Osteocyte (in vitro differentiated cells): ENCODE measurements at places on chromosomes 1 and 21.

- no peak overlapping the region for H3K4me3 ChIP-seq
- peak; percentile 77 for DNase-seq
- H3K27ac ChIP-seq = no peak overlapping the region
Measured at GRCh38 chr1:5905436-5905835, 86.8 kb downstream of the NPHP4 start.

DNA sequence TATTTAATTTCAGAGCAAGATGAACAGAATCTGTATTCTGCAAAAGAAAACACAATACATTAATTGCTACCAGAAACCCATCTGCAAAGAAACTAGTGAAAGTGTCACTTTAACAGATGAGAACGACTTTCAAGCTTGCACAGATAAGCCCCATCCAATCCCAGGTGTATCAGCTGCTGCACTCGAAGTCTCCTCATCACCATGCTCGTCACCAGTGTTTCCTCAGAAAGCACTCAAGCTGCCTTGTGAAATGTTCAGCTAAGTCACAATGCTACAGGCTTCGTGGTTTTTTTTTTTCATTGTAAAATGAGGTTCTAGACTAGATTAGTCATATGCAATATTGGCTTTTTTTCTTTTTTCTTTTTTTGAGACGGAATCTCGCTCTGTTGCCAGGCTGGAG is 3.3 kb upstream of the TOMM20 start:
- no peak overlapping the region for H3K4me3 ChIP-seq
- no peaks in the 10 kb centered on the region for H3K27me3 ChIP-seq
- peaks cover 17% of the 10 kb centered on the region for H3K4me1 ChIP-seq
- peaks cover 35% of the 10 kb centered on the region for H3K36me3 ChIP-seq

DNA sequence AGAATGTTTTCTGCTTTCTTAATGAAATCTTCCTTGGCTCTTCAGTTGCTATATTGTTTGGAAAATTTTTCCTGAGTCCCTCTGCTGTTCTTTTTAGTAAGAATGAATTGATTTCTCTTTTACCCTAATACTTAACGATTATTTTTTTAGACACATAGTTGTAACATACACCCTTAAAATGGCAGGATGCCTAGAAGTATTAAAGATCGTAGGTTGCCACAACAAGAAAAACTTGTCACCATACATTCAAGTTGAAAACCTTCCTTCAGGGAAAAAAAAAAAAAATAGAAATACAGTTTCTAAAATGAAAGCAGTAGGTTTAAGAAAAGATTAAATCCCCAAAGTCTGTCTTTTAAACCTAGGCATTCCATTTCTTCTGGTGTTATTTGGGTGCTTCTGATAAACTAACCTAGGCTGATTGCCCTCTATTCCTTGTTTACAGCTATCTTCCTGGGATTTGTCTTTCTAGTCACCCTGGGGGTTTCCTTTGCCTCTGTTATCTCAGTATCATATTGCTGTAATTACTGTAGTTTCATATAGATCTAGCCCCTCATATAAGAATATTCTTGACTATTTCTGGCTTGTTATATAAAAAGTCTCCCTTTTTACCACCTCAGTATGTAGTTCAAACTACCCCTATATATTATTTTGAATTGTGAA is 16.8 kb downstream of the SUCO start:
- H3K4me1 ChIP-seq = peaks cover 20% of the 10 kb centered on the region
- DNase-seq = no peak
- no peaks in the 10 kb centered on the region for H3K36me3 ChIP-seq
- H3K4me3 ChIP-seq = no peak overlapping the region
- H3K27me3 ChIP-seq = no peaks in the 10 kb centered on the region

DNA sequence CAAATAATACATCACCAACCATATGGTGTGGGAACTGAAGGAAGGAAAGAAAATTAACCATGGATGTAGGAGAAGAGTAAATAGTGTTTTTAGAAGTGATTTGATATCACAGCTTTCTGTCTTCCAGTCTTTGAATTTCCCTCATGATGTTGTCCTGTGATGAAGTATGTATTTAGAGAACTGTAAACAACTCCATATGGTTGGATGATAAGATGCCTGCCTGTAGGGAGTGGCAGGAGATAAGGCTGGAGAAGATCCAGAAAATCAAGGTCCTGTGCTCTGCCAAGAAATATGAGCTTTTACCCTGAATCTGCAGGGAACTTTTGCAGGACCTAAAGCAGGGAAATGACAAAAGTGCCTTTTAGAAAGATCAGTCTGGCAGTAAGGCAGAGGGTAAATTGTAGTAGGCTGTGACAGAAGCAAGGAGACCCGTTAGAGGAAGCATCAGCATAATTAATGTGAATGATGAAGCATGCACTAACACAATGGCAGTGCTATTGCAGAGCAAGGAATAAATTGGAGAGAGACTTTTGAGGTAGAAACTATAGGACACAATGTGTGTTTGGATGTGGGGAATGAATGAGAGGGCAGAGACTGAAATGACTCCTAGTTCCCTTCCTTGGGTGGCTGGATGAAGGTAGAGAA is 21.9 kb downstream of the CEPT1 start:
- no peaks in the 10 kb centered on the region for H3K4me1 ChIP-seq
- DNase-seq = no peak
- H3K27me3 ChIP-seq = no peaks in the 10 kb centered on the region

DNA sequence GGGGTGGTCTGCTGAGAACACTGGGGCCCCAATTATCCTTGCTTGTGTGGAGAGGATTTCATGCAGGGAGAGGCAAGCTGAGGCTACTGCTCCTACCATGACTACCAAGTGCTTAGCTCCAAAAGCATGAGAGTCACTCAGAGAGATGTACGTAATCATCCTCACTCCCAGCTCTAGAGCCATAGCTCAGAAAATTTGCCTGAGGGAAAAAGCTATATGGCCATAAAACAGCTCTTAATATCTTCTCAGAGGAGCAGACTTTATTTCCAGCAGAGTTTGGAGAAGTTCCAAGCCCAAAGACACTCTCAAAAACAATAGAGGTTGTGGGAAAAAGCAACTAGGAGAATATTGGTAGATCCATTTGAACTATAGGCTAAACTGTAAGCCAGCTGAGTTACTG is 106.4 kb upstream of the PBX1 start:
- H3K4me1 ChIP-seq = no peaks in the 10 kb centered on the region
- H3K36me3 ChIP-seq = no peaks in the 10 kb centered on the region
- DNase-seq = no peak
- peaks cover 3% of the 10 kb centered on the region for H3K27me3 ChIP-seq
- no peak overlapping the region for H3K4me3 ChIP-seq
- no peak overlapping the region for H3K27ac ChIP-seq

DNA sequence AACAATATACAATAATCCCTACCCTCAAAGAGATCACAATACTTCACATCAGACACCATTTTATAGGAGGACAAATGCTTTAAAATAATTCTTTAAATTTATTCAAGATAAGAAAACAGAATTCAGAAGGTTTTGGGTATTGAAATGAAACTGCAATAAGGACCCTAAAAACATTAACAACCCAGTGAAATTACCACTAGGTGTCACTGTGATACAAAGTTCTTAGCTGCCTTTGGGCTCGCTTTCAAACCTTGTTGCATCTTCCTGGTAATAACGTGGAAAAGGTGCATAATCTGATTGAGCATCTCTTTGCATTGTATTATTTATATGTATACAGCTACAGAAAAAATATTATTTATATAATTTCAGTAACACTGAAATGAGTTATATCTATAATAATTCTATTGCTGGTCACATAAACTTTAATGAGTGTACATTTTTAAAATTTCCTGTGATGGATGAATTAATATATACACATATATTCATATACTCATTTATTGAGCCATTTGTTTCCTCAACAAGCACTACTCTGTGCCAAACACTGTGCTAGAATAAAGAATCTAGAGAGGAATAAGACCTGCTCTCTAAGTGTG is 185.2 kb downstream of the FAF1 start:
- no peak overlapping the region for H3K4me3 ChIP-seq
- H3K27ac ChIP-seq = no peak overlapping the region
- peaks cover 3% of the 10 kb centered on the region for H3K36me3 ChIP-seq
- no peaks in the 10 kb centered on the region for H3K4me1 ChIP-seq
- DNase-seq = no peak
- H3K27me3 ChIP-seq = no peaks in the 10 kb centered on the region

DNA sequence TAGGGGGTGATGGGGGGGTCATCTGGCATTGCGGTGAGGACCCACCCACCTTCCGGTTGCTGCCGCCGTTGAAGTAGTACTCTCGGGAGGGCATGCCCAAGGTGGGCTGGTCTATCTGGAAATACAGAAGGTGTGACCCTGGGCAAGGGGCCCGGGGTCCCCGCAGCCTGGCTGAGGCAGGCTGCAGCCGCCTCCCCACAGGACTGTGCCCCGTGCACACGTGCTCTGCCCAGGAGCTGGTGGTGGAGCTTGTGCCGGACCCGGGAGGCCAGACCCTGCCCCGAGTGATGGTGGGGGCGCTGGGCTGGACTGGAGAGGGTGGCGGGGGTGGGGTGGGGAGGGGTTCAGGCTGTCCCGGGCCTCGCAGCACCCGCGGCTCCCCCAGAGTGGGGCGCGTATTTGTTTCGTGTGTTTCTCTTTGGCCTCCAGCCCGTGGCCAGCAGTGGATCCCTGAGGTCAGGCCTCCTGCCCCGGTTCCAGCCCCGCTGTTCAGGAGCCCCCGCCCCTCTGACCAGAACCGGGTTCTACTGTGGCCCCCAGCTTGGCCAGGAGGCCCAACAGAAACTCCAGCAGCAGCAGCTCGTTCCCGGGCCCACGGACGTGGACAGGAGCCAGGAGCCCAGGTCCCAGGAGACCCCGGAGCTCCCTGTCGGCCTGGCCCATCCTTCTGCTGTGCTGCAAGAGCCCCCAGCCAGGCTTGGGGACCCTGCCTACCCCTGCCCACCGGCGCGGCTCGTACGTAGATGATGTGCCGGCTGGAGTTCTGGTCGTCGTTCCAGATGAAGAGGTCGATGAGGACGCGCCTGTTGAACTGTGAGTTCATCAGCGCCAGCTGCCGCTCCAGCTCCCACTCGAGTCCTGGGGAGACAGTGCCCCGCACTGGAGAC is 19.2 kb downstream of the PRXL2B start:
- H3K27ac ChIP-seq = no peak overlapping the region
- H3K4me3 ChIP-seq = no peak overlapping the region
- peaks cover 18% of the 10 kb centered on the region for H3K27me3 ChIP-seq
- H3K4me1 ChIP-seq = peaks cover 8% of the 10 kb centered on the region
- DNase-seq = no peak

- no peak overlapping the region for H3K27ac ChIP-seq
- no peaks in the 10 kb centered on the region for H3K36me3 ChIP-seq
- H3K4me1 ChIP-seq = peaks cover 19% of the 10 kb centered on the region
- no peak for DNase-seq
- H3K4me3 ChIP-seq = no peak overlapping the region
- no peaks in the 10 kb centered on the region for H3K27me3 ChIP-seq
Measured at GRCh38 chr1:97943354-97943753, 22.5 kb upstream of the DPYD start.

DNA sequence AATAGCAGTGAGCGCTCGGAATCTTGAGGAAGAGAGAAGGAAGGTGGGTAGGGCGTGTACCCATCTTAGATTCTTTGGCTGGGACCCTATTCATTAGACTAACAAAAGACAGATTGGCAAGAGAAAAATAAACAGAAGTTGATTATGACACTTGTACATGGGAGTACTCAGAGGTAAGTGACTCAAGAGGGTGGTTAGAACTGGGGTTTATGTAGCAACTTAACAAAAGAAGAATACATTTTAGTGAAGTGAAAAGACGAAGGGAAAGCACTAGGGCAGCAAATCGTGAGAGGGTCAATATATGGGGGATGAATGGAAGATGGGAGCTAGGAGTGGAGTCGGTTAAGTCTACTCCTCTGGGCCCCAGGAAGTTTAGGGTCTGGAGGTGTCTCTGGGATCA is 25.8 kb upstream of the RCC2 start:
- no peak for DNase-seq
- H3K4me1 ChIP-seq = no peaks in the 10 kb centered on the region
- peaks cover 14% of the 10 kb centered on the region for H3K27me3 ChIP-seq
- H3K4me3 ChIP-seq = no peak overlapping the region
- H3K36me3 ChIP-seq = no peaks in the 10 kb centered on the region
- H3K27ac ChIP-seq = no peak overlapping the region

- no peaks in the 10 kb centered on the region for H3K36me3 ChIP-seq
- H3K4me1 ChIP-seq = peaks cover 47% of the 10 kb centered on the region
- peak overlapping the region; percentile 38 for H3K27ac ChIP-seq
- H3K27me3 ChIP-seq = no peaks in the 10 kb centered on the region
Measured at GRCh38 chr1:156086256-156086662, 4.0 kb upstream of the MEX3A start.

DNA sequence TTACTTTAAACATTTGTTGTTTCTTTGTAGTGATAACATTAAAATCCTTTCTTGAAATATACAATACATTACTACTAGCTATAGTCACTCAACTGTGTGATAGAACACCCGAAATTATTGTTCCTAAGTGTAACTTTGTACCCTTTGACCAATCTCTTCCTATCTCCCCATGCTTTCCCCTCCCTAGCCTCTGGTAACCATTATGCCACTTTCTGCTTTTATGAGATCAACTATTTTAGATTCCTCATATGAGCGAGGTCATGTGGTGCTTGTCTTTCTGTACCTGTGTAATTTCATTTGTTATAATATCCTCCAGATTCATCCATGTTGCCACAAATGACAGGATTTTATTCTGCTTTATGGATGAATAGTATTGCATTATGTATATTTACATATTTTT is 629.0 kb downstream of the USP25 start:
- no peak overlapping the region for H3K4me3 ChIP-seq
- H3K27ac ChIP-seq = no peak overlapping the region
- H3K36me3 ChIP-seq = peaks cover 16% of the 10 kb centered on the region
- DNase-seq = no peak

DNA sequence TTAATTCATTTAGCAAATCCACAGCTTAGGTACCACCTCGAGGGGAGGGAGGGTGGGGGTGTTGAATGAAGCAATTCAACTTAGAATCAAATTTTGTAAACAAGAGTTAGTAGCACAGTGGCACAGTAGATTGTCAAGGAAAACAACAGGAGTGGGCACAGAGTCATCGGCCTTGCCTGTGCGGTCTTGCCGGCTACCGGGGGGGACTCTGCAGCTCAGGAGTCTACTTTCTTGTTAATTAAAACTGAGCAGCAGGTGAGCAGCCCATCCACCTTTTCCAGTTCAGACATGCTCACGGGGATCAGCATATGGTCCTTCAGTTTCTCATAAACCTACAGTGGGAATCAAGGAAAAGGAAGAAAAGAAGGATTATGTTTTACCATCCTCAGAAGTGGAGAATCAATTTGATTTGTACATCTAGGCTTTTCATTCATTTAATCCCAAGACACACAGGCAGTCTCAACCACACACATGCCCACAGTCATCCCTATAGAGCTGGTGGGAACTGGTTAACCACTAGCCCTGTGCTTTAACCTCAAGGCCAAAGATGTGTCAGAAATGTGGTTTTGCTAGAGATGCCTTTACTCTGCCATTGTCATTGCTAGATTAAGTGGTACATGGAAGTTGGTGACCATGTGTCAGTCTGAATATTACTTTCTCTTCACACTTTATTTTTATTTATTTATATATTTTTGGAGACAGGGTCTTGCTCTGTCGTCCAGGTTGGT is 45.0 kb upstream of the BCL10 start:
- H3K27ac ChIP-seq = peak overlapping the region; percentile 93
- peaks cover 78% of the 10 kb centered on the region for H3K4me1 ChIP-seq
- H3K4me3 ChIP-seq = no peak overlapping the region
- DNase-seq = no peak

GRCh38 chr21:28781602-28782276 is 210.9 kb downstream of the LTN1 start:
- H3K27me3 ChIP-seq = no peaks in the 10 kb centered on the region
- no peak overlapping the region for H3K4me3 ChIP-seq
- DNase-seq = no peak
- H3K4me1 ChIP-seq = no peaks in the 10 kb centered on the region
- no peak overlapping the region for H3K27ac ChIP-seq
